A549 treated with dexamethasone at 1 μM for 4 hours (cell line): ENCODE measurements at places on chromosomes 12 and 14. TPM values are rescaled to one million over a fixed set of nuclear protein-coding genes. Genes with fewer than 3 reads are reported as not detected.

Gene SERPINA12
- total RNA-seq, result 0.06 TPM in 1 of 5 replicates, not detected in the others

Gene GALNT9
- total RNA-seq, result 3.2 to 5.6 TPM (median 4.0 TPM) in 5 replicates

Gene PMEL
- total RNA-seq, result 0.53 to 1.1 TPM (median 0.67 TPM) in 5 replicates

Gene CTSG
- total RNA-seq, result not detected in 5 replicates

Gene PTGES3
- 349 to 414 TPM (median 400 TPM) in 5 replicates for total RNA-seq

Gene FAM161B
- 1.3 to 1.9 TPM (median 1.7 TPM) in 5 replicates for total RNA-seq

Gene TNS2
- 29.0 to 75.3 TPM (median 67.4 TPM) in 5 replicates for total RNA-seq

Gene IAPP
- not detected in 5 replicates for total RNA-seq

Gene HOXC5
- total RNA-seq, result 0.47 to 0.88 TPM (median 0.77 TPM) in 5 replicates

Gene KRT78
- 0.12 to 0.36 TPM (median 0.19 TPM) in 4 of 5 replicates, not detected in the other for total RNA-seq

Gene PARP11
- total RNA-seq, result 1.4 to 2.5 TPM (median 2.1 TPM) in 5 replicates
